GM20000 (cell line): ENCODE measurements at places on chromosomes 2 and 18.

GRCh38 chr2:129437725-129438124 is 541.7 kb upstream of the RAB6C start:
- no peak for DNase-seq

- DNase-seq = no peak
Measured at GRCh38 chr2:60962528-60962927, 55.0 kb upstream of the PEX13 start.

DNA sequence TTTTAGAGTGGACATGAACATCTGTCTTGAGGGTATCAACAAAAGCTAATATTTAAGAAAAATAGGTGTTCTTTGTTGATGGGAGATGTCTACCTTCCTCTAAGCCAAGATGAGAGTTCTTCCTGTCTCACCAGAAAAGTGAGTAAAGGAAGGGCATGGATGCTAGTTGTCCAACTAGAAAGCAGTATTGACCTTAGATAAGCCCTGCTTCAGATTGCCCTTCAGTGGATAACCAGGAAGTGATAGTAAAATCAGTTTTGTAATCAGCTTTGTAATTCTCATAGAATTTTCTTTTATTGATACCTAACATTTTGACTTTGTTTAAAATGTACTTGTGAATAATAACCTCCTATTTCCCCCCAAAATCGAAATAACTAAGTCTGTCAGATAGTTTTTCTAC is 134.7 kb downstream of the ZNF407 start:
- DNase-seq = no peak

- no peak for DNase-seq
Measured at GRCh38 chr2:232385660-232386489, 7.3 kb downstream of the ALPP start.

DNA sequence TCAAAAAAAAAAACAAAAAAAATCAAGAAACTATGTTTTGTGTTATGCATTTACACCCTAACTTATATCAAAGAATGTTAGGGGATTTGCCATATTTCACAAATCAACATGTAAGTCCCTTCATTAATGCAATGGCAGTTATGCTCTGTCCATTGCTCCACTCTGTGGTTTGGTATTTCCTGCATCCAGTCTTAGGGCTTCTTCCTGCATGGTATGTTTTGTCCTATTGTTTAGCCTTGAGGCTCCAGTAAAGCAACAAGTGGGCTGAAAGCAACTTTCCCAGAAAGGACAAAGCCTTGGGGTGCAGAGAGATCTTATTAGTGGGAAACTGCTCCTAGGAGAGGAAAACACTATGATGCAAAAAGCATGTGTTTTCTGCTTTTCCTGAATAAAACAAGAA is 474.1 kb downstream of the IRS1 start:
- no peak for DNase-seq

DNA sequence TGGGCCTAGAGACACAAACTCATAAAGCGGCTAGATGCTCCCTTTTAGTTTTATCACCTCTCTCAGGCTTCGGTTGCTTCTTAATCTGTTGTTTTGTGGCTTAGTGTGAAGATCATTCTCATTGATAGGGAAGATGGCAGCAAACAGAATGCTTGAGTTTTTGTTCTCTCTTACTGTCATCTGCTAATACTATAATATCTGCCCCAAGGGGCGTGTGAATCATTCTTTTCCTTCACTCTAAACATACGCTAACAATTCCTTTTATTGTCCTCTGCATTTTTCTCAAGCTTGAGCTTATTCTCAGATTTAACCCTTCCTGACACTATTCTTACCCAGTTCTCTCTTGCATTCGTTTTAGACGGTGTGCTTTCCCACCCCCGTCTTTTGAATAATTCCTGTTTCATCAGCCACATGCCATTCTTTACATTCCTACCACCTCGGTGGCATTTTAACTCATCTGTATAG is 323.9 kb upstream of the NRP2 start:
- no peak for DNase-seq

DNA sequence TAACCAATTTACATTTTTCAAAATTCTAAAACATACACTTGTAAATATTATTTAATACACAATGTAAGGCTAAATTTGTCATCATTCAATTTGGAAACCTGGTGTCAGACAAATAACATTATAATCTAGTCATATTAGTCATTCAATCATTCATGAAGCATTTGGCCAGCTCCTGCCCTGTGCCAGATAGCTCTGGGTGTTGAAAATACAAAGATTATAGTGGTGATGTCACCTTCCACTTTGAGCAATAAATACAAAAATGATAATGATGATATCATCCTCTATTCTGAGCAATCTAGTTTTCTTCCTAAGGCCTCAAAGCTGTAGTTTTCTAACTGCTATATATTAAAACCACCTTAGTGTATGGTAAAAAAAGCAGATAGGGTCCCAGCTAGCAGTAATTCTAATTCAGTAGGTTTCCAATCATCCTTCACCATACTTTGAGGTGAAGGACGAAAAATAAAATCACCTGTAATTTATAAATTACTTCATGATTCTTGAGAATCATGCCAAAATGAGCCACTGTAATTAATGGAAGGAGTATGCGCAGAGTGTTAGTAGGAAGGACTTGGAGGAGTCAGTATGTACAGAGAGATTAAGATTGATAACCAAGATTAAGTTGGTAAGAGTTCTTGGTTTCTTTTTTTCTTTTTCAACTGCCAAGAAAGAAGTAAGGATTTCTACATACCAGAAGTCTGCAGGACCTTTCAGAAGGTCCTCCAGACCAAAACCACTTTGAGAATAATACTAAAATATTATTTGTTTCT is 23.2 kb downstream of the MEMO1 start:
- DNase-seq = no peak

DNA sequence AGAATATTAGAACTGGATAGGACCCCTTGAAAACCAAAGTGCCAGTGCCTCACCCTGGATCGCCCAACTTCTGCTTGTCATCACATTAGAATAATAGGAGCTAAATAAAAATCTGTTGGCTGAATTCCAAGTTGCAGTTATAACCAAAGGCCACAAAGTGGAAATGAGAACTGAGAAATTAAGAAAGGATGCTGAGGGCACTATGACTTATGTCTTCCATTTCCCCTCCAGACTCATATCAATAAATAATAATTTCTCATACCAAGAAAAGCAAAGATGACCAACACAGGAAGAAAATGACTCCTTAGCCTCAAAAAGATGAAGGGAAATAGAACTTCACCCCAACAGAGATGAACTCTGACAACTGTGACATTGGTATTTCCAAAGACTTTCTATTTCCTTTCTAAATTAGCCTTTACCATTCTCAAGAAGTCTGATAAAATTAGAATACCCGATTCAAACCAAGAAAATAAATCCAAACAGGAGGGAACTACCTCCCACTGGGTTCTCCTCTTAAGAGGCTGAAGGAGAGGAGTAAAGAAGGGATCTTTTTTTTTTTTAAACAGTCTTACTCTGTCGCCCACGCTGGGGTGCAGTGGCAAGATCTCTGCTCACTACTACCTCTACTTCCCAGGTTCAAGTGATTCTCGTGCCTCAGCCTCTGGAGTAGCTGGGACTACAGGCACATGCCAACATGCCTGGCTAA is 46.5 kb upstream of the EPG5 start:
- peak; percentile 28 for DNase-seq

DNA sequence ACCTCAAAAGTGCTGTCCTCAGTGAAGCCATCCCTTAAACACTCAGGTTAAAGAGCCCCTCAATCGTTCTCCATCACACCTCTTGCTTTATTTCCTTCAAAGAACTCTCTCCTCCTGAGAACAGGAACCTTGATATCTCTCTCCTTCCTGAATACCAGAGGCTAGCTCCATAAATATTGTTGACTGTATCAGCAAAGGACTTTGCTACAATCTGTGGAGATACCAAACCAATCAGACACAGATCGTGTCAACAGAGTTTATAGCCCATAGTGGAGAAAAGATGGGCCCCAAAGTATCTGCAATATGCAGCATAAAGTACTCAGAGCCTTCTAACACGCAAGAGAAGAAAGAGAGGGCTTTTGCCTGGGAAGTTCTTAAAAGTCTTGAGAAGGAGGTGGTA is 36.4 kb downstream of the PLEKHM3 start:
- no peak for DNase-seq

- DNase-seq = no peak
Measured at GRCh38 chr2:86433137-86433536, 8.0 kb upstream of the KDM3A start.

GRCh38 chr18:54033052-54033451 is 191.4 kb downstream of the MBD2 start:
- DNase-seq = no peak

- DNase-seq = peak; percentile 32
Measured at GRCh38 chr18:77157312-77157711, 24.7 kb upstream of the MBP start.

DNA sequence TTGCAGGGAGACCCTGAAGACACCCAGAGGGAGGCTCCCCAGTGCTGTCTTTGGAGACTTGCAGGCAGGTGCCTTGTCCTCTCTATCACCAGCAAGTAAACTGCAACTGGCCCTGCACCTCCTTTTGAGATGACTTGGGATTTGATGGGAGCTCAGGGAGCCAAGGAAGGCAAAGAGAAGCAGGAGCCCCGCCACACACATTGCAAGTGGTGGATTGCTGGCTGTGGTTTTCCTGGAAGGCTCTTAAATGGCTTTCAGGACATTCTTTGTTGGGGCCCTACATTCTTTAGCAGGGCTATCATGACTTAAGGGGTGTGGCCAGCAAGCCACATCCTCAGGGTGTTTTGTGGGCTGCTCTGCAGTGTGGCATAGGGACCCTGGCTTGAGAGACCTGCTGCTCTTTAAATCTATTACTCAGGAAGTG is 39.9 kb upstream of the CDC42EP3 start:
- DNase-seq = peak; percentile 42

- DNase-seq = no peak
Measured at GRCh38 chr18:56853961-56854360, 202.8 kb downstream of the WDR7 start.

DNA sequence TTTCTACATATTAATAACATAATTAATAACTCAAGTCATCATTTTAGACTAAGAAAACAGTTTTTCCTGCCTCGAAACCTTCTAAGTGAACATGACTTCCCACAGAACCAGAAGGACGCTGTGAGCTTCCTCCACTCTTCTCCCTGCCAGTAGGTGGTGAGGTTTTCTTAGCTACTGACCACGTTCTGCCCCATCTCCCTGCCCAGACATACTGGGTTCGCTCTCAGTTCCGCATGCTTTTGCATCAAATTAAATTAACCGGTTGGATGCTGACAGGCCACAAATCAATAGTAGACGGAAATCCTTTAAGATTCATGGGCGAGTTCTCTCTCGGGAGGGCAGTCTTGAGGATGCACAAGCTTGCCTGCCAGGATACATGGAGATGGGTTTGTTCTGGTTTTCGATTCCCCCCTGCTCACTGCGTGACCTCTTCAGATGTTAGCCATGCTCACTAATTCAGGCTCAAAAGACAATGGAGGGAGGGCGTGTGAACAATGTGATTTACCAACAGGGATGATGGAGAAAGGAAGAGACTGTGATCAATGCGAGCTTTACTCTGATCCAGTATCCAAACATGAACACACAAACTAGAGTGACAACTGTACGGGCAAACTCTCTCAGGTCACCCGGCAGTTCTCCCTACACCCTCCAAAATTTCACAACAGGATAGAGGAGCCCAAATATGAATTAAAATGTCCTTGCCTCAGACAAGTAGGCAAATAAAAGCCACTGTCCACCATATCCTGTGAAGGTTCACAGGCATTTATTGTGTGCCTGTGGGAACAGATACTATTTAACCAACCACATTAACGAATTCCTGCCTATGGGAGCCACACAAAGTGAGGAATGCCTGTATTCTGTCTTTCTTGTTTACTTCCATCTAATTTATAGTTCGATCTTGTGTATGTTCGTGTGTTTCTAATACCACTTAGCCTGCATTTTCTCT is 375.7 kb downstream of the EIPR1 start:
- DNase-seq = no peak

DNA sequence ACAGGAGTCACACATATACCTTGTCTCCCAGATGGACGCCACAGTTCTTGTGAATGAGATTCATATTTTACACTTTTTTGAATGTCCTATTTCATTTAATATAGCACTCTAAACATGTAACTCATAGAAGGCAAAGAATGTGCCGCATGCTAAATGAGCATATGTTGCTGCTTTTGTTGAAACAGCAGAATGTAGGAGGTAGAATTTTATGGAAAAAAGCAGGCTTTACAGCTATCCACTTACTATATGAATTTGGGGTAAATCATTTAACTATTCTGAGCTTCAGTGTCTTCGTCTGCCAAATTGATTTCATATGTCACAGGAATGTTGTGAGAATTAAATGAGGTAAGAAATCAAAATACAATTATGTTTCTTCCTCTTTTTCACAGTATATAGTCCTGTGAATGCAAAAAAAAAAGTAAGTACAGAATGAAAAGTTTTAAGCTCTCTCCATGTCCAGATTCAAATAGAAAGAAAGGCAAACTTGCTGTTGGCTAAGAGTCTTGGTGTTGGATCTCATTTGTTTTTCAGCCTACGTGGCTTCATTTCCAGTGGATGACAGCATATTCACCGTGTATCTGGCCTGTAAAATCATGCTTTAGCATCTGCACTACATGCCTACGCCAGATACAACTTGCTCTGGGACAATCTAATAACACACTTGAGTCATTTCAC is 154.7 kb upstream of the CNTNAP5 start:
- DNase-seq = no peak

GRCh38 chr18:69961718-69962117 is 14.0 kb upstream of the CD226 start:
- DNase-seq = no peak

DNA sequence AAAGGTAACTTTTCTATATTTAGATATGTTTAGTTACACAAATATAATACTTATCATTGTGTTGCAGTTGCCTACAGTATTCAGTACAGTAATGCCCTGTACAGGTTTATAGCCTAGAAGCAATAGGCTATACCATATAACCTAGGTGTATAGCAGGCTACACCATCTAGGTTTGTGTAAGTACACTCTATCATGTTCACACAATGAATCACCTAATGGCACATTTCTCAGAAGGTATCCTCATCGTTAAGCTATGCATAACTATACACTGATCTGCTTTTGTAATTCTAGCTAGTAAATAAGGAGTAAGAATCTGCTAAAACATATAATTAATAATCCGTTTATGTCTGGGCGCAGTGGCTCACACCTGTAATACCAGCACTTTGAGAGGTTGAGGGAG is 102.1 kb downstream of the COMMD1 start:
- DNase-seq = no peak

DNA sequence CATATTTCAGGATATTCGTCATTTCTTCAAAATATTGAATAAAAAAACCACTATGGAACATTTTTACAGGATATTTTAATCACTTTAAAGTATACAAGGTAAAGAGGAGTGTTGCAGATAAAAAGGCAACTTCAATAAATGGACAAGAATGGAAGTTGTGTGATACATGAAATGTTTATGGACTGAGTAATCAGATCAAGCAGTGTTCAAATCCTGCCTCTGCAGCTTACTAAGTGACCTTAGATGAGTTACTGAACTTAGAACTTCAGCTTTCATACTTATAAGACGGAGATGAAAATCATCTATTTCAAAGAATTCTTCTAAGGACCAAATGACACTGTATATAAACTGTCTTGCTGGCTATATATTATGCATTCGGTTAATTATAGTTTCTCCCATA is 87.2 kb downstream of the LNPK start:
- DNase-seq = no peak
